ENCODE measurements at places on chromosomes 12 and 14.

DNA sequence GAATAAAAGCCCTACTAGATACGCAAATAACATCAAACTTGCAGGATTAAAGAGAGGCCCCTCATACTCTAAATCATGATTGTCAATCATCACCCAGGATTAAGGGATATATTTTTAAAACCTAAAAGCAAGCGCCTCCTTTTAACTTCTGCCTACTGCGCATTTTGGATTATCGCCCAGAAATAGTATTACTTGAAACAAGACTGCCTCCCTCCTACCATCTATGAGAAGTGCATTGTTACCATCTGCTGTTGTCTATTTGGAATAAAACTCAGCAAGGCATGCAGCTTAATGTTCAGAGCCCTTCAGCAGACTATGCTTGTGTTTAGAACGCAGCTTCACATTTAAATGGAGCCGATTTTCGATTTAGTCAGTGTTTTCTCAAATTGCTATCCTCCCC is 79.6 kb downstream of the EXOC5 start:
- DNase-seq = no peak

DNA sequence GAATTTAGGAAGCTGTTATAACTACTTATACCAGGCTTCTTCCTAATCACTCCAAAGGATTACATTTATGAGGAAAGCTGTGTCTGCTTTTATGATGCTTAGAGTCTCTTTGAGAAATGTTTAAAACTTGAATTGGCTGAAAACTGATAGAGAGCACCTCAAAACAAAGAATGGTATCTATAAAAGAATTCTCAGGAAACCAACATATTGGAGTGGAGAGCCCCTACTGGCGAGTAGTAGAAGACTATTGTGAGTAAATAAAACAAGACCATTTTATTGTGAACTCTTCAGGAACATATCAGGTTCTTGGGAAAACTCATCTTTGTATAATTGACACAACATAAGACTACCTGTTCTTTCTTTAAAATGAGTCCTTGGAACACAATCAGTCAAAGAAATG is 578.6 kb downstream of the RERGL start:
- DNase-seq = no peak

DNA sequence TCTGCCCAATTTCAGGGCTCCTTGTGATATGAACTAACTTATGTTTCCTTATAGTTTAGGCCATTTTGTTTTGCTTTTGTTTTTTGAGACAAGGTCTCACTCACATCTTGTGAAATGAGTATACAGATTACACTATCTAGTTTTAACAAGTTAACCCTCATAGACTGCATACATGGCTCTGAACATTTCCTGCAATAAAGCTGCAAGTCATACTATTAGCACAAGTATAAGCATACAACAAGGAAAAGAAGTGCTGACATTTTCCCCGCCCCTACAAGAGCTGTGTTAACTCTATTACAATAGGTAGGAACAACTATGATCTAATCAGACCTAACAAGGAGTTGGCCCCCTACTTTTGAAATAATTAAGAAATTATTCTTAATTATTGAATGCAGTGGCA is 35.9 kb downstream of the CCDC177 start:
- no peak for DNase-seq

DNA sequence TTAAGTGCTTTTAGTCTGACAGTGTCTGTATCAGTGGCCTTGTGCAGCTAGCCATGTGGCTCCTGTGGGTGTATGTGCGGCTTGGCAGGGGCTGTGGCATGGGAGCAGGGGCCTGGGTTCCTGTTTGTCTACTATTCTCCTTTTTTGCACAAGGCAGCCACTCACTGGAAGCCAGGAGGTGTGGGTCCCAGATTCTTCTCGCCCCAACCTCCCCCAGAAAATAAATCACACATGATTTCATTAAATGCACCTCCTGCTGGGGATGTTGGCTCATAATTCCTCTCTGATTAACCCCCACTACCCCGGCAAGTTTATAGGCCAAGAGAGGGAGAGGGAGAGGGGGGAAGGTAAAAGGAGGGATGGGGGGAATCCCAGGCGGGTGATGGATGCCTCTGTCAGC is 17.6 kb downstream of the CALCOCO1 start:
- DNase-seq = no peak

DNA sequence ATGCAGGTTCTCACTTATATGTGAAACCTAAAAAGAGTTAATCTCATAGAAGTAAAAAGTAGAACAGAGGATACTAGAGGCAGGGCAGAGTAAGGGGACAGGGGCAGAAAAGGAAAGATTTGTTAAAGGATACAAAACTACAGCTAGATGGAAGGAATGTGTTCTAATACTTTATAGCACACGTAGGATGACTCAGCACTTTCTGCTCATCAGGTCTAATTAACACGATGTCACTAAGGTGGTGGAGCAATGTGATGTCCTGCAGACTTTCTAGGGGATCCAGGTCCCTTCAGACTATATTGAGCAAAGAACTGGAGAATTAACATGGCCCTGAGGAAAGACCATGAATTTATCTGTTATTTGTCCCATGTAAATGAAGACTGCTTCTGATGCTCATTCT is 80.8 kb upstream of the CMKLR1 start:
- DNase-seq = no peak

DNA sequence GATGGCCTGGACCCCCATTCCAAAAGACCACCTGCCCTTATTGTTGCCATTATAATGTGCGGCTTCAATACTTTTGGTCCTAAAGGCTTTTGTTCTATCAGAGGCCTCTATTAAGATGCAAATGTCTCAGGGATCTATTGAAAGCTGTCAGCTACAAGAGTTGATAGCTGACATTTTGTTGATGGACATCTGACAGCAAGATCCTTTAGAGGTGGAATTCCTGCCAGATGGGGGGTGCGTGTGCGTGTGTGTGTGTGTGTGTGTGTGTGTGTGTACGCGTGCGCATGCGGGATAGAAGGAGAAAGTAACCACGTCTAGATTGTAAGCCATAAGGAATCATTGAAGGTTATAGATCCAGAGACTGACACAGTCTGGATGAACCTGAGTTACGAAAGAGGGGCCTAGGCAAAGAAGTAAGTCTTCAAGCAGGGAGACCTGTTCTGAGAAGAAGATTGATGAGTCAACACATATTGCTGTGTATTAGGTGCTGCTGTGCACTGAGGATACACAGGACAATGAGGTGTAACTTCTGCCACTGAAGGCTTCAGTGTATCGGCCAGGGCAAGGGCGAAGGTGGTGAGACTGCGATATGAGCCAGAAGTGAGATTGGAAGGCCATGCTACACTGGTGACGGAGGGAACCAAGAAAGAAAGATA is 89.2 kb downstream of the PRMT8 start:
- DNase-seq = no peak

GRCh38 chr12:21675641-21676040 is 18.0 kb upstream of the LDHB start:
- no peak for DNase-seq

- DNase-seq = no peak
Observed at GRCh38 chr14:90402016-90402415, 5.2 kb downstream of the CALM1 start.

DNA sequence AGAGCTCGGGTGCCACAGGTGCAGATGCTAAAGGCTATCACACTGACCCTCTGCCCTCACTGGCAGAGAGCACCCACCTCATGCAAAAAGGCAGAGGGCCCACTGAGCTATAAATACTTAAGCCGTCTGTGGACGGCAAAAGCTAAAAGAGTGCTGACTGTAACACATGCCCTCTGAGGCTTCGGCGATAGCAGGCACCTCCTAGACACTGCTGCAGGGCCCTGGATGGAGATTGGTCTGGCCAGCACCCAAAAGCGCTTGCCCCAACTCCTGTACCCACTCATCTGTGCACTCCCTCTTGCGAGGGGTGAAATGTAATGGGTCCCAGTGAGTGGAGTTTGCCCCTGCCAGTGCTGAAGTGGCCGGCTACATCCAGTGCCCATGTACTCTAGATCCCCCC is 148.7 kb downstream of the SLC16A7 start:
- no peak for DNase-seq

DNA sequence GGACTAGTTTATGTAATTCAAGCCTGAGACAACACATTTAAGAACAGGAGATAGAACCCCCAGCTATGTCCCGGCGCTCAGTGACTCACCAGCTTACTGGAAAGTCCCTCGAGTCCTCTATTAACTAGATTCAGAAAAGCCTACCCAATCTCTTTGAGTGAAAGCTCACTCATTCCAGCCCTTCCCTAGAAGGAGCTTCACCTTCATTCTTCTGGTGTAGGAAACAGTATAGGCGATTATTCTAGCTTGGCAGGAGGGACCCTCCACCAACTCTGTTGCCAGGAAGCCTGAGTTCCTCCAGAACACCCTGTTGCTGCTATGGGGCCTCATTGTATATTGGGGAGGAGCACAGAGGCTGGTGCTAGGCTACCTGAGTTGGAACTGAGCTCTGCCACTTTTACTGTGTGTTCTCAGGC is 57.2 kb upstream of the AEBP2 start:
- DNase-seq = peak; percentile 35

DNA sequence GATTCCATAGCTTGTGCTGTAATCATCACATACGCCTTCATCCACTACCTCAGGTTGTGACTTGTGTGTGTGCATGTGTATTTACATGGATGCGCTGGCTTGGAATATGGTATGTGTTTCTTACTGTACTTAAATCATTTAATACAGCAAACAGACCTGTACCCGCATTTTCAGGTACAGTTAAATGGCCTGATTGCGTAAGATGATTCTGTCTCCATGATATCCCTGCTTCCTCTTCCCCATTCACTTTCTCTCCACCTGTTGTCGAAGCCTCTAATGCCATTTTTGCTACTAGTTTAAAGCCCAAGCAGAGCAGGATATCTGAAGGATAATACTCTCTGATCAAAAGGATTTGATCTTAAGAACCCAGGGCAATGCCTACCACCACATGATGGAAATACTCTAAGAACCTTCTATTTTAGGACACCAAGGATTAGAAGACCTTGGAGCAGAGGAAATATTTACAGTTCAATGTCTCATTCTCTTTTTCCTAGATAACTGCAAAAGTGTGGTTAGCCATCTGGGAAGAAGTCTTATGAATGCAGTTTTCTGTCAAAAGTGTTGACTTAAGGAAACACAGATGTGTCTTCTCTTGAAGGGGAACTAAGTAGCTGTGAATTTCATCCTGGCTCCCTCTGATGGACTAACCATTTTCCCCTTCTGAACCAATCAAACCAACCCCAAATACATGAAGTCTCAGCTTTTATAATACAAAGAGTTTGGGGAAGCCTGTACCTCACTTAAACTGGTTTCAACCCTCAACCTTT is 78.7 kb downstream of the HELB start:
- no peak for DNase-seq

- DNase-seq = no peak
Observed at GRCh38 chr12:103392722-103393121, 103.0 kb downstream of the C12orf42 start.

DNA sequence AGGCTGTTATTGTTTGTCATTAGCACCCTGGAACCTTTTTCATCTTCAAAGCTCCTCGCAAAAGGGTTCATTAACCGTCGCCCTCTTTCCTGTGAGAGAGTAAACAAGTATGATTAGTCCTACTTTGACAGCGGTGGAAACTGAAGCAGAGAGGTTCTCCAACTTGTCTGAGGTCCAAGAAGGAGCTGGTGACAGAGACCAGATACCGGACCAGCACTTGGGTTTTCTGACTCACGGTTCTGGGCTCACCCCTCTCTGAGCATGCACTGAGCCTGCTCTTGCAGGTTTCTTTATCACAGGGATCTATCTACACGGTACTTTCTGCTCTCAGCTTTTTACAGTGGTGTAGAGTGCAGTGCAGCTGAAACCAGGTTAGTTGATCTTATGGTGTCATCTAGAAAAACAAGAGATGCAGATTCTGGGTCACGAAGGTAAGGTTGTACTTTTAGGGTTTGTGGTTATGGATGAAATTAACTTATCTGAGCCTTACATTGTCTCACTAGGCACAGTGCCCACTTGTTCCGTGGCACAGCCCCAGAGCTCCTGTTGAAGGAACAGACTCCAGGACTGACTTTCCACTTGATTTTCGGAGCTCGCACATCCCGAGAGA is 62.1 kb downstream of the PPP2R5C start:
- peak; percentile 49 for DNase-seq

- DNase-seq = no peak
Observed at GRCh38 chr12:101480849-101481248, 5.7 kb downstream of the SPIC start.

DNA sequence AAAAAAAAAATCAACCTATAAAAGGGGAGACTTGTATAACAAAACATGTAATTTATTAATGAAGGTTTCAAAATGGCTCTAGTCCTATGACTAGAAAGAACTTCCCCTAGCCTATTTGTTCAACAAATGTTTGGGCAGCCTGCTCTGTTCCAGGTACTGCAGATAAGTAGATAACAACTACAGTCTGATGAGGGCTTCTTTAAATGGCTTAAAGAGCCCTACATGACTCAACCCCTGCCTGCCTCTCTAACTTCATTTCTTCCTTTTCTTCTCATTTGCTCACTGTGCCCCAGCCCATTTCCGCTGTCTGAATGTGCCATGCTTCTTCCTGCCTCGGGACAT is 21.5 kb downstream of the ALDH6A1 start:
- DNase-seq = no peak

- DNase-seq = no peak
Observed at GRCh38 chr14:99120526-99121318, 151.3 kb downstream of the BCL11B start.

- no peak for DNase-seq
Observed at GRCh38 chr12:93108985-93109384, 179.9 kb upstream of the EEA1 start.

GRCh38 chr12:14366209-14367039 is 942 bp downstream of the ATF7IP start:
- no peak for DNase-seq

- DNase-seq = no peak
Observed at GRCh38 chr12:120066341-120066740, 50.2 kb downstream of the RAB35 start.

DNA sequence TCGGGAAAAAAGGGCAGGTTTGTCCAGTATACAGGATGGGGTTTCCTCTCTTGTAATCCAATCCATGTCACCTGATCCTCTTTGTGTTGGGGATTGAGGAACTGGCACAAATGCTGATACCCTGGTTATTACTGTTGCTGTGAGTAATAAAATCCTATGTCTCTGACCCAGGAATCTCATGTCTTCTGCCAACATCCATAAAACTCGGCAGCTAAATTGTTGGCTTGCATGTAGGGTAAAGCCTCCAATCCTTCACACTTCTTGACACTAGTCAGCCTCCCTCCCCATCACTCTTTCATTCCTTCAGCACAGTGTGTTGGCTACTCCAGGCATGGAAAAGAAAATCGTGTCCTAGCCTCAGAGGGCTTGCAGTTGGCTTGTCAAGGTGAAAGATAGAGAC is 9.2 kb upstream of the NOS1 start:
- no peak for DNase-seq
